CD4-positive, alpha-beta T cell treated with Interleukin-2 at 100 ng/mL for 4 hours (primary cell): ENCODE measurements at places on chromosomes 2 and 18.

GRCh38 chr18:50135903-50136302, 59.0 kb downstream of the MYO5B start:
- DNase-seq: no peak

- no peak for DNase-seq
These were observed 94.3 kb downstream of the MREG start for GRCh38 chr2:215918901-215919599.

DNA sequence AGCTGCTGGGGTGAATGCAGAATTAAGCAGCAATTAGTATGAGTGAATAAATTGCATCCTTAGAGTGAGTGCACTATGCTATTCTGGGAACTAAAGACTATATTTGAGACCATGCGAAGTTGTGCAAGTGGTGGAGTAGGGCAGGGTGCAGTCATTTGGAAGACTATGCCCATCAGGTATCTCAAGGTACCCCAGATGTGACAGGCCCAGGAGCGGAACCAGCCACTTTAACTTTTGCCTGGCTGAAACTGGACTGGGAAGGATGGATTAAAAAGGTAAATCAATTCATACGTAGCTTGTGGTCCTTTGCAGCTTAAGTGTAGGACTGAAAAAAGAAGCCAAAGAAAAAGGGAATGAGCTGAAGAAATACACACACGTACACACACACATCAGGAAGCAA, 1.7 kb downstream of the KYNU start:
- DNase-seq: no peak

GRCh38 chr2:16950436-16950835, 284.8 kb upstream of the CYRIA start:
- no peak for DNase-seq
